ENCODE measurements at places on chromosomes 4 and X.

DNA sequence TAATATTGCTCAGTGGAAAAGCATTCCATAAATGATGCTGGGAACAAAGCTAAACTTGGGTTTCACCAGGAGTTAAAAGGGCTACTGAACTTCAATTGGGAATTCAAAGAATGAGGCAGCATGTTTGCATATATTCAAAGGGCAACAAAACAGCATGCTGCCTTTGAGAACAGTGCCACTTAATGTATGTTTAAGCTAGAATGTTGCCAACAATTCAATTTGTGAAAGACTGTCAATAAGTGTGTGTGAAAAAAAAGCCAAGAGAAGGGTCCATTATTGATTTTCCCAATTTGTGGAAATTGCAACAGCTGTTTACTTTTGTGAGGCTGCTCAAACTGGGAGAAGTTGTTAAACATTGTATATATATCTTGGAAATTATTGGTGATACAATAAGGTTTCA, 701.9 kb upstream of the ACTRT1 start:
- DNase-seq, result no peak

- DNase-seq, result no peak
Observed at GRCh38 chr4:71133491-71133890, 140.0 kb downstream of the DCK start.

DNA sequence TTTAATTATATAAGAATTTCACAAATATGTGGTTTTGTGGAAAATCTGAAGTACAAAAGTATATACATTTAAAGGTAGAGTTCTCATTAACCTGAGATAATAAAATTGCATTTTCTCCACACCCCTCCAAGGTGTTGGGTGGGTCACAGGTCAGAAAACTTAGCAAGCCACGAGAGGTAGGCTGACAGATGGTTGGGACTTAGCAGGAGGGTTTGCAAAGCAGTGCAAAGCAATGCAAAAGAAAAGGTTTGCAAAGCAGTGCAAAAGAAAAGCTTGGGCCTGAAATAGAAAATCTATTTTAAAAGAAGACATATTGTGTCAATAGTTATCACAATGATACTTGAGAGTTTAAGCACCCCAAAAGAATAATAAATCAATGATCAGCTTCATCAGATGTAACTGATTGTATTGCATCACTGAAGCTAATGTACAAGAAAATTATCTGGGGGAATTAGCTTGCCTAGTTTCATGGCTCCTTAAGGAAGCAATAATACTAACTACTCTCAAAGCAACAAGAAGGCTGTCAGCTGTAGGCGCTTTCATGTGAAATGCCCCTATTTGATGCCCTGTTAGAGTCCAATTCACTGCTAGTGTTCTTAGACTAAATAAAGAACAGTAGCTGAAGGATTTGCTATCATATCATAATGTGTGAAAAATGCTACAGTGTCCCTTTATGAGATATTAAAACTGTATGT, 319.5 kb downstream of the KCNIP4 start:
- DNase-seq, result no peak

GRCh38 chr4:169108303-169108702, 98.2 kb upstream of the CBR4 start:
- DNase-seq, result no peak

DNA sequence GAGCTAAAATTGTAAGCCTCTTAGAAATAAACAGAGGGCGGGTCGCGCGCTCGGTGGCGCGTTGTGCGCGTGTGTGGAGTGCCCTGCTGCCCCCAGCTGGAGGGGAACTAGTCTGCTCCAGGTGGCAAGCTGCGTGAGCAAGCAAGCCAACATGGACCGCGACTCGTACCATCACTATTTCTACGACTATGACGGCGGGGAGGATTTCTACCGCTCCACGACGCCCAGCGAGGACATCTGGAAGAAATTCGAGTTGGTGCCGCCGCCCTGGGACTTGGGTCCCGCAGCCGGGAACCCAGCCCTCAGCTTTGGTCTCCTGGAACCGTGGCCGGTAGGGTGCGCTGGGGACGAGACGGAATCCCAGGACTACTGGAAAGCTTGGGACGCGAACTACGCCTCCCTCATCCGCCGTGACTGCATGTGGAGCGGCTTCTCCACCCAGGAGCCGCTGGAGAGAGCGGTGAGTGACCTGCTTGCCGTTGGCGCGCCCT, 66.1 kb downstream of the DNAAF6 start:
- DNase-seq, result peak; percentile 23

GRCh38 chrX:154525606-154526490, 9.8 kb upstream of the FAM3A start:
- DNase-seq, result no peak

GRCh38 chr4:8200302-8200975, 1.3 kb downstream of the SH3TC1 start:
- DNase-seq, result peak; percentile 50

DNA sequence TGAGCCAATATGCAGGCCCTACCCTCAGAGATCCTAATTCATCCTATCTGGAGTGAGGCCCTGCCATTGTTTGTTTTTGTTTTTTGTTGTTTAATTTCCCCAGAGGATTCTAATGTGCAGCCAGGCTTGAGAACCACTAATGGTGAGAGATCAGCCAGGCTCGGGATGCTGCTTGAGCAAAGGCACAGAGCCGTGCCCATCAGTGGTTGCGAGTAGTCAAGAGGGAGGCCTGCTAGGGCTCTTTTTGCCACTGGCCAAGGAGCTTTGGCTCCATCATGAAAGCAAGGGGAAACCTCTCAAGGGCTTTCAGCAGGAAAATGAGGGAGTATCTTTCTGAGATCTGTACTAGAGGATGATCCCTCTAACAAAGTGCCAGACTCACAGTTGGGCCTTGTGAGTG, 2.7 kb downstream of the TCEANC start:
- no peak for DNase-seq

GRCh38 chrX:20280938-20281337, 14.2 kb upstream of the RPS6KA3 start:
- no peak for DNase-seq

DNA sequence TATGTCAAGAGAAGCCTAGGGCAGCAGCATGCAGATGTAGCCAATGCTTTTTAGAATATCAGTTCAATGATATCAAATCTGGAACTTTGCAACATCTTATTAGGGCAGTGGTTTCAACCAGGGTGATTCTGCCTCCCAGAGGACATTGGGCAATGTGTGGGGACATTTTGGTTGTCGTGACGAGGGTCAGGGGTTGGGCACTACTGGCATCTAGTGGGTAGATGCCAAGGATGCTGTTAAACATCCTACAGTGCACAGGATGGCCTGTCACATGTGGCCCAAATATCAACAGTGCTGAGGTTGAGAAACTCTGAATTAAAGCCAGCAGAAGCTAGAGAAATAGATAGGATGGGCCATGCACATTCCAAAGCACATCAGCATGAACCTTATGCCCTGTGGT, 152.3 kb downstream of the AMELX start:
- no peak for DNase-seq

DNA sequence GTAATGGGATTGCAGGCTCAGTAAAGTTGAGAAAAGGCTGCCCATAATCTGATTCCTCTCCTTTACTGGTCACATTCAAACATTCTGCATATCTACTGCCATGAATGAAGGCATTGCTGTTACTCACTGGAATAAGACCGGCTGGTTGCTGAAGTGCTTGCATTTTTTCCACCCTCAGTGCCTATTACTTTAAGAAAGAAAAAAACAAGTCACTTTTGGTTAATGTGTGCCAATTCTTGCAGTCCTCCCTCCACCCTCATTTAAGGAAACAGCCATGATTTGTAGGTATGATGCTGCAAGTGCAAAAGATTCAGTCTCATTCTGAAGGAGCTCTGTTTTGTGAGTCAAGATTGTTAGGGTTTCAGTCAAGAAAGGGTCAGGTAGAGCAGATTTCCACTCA, 94.9 kb downstream of the EMCN start:
- no peak for DNase-seq

DNA sequence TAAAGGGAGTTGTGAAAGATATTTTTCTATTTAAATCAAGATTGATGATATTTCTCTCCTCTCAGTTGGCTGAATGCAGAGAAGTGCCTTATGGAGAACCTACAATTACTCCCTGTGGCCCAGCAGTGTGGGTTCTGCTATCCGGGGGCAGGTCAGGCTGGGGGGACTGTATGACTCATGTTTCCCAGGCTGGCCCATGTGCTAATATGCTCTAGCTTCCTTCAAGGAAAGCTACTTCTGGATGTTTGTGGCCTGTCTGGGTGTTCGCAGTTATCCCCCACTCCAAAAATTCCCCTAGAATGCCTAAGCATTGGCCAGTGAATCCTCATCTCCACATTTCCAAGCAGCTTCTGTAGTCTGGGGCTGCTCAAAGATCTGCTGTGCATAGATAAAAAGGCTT, 58.9 kb upstream of the SPP1 start:
- no peak for DNase-seq

DNA sequence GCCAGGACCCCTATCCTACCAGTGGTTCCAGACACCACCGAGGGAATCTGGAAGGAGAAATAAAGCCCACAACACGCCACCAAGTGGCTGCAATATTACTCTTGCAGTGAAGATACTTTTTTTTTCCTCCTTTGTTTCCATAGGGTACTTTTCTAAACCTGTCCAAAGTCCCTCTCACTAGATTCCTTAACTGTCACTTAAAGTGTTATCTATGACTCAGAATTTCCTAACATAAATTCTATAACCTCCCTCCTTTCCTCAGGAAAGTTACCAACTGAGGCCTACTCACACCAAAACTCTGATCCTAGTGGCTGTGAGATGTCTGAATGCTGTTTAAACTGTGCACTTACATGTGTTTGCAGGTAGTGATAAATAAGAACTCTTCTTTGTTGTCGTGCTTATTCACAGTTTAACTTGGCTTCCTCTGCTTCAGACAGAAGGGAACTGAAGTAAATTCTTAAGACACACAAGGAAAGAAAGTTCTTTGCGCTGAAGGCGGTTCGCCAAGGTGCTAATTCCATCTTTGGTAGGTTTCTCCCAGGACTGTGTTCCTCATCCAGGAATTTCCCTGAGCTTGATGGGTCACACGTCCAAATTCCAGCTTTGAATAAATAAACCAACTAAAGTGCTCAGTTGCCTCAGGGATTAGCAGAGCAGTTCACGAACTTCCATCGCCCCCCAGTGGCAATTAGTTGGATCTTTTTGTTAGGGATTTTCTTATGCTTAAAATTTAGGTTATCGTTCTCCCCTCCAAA, 10.7 kb upstream of the HCCS start:
- DNase-seq, result no peak

GRCh38 chr4:189313861-189314513, 626.7 kb upstream of the FRG1 start:
- no peak for DNase-seq

All from CD4-positive, alpha-beta T cell treated with Interleukin-6 for 4 hours (primary cell).